ENCODE measurements at places on chromosomes 3 and 15.

DNA sequence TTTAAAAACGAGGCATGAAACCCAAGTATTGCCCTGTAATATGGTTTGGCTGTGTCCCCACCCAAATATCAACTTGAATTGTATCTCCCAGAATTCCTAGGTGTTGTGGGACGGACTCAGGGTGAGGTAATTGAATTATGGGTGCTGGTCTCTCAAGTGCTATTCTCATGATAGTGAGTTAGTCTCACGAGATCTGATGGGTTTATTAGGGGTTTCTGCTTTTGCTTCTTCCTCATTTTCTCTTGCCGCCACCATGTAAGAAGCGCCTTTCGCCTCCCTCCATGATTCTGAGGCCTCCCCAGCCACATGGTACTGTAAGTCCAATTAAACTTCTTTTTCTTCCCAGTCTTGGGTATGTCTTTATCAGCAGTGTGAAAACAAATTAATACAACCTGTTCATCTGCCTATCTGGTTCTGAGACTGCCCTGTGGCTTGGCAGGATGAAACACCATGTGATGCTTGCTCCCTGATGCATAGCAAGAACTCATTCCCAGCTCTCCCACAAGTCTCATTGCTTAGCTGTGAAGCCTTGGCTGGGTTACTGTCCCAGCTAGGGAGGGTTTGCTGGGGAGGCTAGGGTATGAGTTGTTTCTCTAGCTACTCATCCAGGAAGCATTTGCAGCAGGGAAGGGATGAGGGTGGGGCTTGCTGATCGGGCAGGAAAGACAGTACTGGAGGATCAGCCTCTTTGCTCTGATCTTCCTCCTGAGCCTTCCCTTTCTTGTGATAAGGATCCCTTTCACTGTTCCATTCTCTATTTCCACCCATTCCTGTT is 3.7 kb upstream of the SQOR start:
- peak; percentile 97 for DNase-seq

DNA sequence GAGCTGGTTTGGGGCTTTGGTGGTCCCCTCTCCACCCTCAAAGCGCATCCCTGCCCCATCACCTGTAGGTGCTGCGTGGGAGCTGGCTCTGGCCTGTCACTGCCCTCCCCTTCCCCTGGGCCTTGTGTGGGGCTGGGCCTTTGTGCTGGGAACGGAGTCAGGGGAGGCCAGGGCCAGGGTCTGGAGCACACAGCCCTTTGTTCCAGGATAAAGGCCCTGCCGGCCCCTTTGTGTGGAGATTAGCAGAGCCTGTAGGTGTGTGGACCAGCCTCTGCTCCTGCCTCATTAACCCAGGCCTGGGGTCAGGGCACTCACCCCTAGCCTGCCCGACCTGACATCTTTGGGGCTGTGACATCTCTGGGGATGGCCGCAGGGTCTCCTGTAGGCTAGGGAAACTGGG is 8.9 kb downstream of the EPHB3 start:
- DNase-seq, result no peak

DNA sequence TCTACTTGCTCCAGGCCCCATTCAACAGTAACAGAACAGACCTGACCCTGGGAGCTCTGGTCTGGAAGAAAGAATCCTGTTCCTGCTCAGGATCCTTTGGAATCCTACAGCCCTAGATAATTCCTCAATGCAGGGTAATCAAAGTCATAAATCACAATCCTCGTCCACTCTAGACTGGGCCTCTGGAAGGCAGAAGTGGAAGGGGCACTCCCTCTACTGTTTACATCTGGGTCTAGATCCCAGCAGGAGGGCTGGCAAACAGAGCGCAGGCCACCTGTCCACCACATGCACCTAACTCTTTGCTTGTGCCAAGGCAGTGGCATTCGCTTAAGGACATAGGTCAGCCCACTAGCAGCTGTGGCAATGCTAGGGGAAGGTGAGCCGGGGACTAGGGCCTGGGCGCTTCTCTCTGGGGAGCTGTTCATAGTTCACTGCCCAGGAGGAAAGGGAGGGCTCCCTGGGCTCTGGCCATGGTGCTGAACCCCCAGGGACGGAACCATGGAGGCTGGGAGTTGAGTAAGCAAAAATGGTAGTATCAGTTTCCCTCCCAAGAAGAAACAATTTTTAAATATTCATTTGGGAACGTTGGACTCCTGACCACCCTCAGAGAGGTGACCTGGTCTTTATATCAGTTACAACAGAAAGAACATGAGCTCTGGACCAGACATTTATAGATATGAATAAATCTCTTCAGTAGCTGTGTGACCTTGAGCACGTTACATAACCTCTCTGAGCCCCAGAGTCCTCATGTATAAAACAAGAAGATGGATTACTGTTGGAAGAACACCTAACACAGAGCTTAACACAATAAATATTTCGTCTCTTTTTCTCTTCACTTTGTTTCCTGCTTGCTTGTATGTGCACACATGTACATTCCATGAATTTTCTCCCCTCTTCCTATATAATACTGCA is 90.2 kb downstream of the NTRK3 start:
- DNase-seq, result no peak

GRCh38 chr3:197847866-197848401 is 56.9 kb downstream of the LRCH3 start:
- DNase-seq, result no peak

DNA sequence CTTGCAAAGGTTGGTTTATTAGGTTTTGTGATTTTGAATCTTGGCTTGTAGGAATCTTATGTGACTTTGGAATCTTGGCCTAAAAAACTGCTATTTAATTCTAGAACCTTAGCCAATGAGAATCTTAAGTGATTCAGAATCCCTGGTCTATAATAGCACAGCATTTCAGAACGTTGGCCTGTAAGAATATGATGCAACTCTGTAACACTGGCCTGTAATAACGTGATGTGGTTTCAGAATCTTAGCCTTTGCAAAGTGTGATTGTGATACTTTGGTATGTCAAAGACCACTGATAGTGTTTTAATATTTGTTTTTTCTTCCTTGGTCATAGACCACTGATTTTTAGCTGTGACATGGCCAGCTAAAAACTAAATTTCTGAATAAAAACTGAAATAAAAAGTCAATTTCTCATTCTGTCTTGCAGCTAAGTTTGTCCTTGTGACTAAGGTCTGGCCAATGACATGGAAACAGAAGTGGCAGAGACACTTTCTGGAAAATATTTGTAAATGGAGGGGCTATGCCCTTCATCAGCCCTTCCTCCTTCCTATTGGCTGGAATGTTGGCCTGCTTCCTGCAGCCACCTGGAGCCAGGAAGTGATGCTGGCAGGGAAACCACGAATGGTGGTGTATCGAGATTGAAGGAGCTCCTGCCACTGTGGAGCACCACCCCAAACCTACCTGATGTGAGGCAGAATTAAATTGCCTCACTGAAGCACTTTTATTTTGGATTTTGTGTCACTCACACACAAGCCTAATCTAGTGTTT is 42.3 kb upstream of the CORO2B start:
- no peak for DNase-seq

DNA sequence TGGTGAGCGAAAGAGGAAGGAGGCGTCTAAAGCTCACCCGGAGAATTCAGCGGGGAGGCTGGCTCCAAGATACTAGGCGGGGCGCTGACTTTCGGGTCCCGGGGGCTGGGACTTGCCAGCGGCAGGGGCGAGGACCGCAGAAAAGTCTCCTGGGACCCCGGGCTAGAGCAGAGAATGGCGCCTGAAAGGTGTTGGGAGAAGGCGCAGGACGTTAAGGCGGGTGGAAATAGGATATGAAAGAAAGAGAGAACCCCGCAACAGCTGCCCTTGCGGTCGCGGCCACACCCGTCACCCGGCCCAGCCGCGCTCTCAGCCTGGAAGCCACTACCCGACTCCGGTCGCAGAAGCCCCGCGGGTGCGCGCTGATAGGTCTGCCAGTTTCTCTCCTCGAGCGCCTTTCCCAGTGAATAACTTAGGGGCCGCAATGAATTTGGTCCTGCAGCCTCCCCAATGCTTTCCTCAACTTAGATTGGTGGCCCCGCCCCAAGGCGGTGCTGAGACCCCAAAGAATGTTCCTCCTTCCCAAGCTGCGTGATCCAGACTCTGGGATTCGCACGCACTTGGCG is 604 bp downstream of the LTK start:
- DNase-seq, result no peak

DNA sequence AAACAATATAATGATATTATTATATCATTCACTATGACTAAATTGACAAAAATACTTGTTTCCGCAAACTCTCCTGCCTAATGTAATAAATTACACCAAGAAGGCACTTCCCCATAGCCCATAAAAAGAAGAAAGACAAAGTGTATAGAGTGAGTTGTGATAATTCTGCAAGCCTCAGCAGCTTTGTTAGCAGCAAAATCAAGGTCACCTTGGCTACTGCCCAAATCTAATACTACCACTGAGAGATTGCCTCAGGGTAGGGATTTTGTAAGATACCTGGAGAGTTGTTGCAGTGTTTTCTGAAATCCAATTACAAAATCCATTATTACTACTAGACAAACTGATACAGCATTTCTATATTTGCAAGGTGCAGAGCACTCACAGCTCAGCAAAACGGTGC is 503.5 kb downstream of the FGF12 start:
- no peak for DNase-seq

DNA sequence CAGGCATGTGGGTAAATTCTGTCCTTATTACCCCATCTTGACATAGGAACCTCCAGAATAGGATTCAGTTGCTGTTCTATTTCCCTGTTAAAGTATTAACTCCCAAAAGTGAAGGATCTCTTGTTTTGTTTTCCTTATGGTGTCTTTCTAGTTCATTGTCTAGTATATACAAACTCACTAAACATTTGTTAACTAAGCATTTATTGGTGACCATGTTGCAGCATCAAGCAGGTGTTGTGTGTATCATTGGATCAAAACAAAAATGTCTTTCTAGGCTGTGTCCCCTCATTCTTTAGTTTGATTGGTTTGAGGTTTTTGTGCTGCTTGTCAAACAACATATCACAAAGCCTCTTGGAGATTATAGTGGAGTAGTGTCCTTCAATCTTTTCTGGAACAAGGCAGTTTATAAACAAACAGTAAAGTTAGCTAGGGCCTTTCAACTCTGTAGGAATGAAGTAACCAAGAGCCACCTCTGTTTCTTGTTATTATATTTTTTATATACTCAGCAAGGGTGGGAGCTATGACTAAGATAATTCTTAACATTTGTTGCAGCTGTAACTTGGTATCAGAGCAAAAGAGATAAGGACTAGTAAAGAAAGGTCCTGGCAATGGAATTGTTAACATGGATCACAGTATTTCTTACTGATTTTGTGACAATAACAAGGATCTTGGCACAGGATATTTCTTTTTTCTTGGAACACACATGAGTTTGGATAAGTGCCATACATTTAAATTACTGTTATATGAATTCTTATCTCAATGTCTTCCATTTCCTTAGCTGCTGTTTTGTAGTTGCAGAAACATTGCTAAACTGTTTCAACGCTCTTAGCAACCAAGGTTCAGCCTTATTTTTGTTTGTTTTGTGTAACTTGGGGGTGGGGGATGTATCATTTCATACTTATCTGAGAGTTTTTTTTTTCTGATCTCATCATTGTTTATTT is 49.3 kb downstream of the TMOD3 start:
- no peak for DNase-seq

GRCh38 chr15:56222302-56222701 is 21.4 kb downstream of the RFX7 start:
- no peak for DNase-seq

DNA sequence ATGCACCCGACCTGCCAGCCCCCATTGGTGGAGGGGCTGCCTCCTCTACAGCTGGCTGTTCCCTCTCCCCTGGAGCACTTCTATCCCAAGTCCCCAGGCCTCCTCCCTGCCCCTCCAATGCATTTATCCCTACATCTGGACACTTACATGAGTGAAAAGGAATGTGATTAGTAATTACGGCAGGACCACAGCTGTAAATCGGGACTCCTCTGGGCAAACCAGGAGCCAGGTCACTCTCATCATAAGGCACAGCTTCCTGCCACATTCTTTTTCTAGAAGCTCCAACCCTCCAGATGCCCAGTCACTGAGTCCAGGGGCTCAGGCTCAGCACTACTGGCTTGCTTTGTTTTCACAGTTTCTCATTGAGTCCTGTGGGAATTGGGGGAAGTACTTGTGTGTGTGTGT is 54.3 kb downstream of the IL20RB start:
- DNase-seq, result no peak

GRCh38 chr15:27324886-27325615 is 354.1 kb downstream of the GABRG3 start:
- DNase-seq, result peak; percentile 41

DNA sequence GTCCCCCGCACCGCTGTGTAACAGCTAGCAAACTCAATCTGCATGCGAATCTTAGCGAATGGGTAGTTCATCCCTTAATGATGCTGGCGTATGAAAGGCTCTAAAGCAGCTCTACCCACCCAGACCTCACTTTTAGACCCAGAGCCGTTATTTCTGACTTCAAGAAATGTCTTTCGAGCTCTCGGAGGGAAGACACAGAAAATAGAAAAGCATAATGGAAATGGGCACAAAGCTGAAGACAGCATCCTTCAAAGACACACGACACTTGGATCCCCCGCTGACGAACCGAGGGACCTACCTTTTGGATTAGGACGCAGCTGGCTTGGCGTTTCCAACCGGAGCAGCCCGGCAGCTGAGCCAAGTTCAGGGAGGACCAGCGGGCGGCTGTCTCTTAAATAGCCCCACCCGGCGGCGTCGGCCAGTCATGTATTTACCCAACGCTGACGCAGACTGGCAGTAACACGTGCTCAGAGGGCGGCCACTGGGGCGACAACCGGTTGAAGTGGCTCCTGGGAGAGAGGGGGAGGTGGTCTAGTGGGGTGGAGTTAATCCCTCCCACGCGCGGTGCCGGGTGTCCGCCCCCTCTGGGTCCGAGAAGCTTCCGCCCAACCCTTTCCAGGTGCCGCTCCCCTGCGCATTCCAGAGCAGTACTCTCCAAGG is 1.5 kb downstream of the CCK start:
- DNase-seq, result no peak

DNA sequence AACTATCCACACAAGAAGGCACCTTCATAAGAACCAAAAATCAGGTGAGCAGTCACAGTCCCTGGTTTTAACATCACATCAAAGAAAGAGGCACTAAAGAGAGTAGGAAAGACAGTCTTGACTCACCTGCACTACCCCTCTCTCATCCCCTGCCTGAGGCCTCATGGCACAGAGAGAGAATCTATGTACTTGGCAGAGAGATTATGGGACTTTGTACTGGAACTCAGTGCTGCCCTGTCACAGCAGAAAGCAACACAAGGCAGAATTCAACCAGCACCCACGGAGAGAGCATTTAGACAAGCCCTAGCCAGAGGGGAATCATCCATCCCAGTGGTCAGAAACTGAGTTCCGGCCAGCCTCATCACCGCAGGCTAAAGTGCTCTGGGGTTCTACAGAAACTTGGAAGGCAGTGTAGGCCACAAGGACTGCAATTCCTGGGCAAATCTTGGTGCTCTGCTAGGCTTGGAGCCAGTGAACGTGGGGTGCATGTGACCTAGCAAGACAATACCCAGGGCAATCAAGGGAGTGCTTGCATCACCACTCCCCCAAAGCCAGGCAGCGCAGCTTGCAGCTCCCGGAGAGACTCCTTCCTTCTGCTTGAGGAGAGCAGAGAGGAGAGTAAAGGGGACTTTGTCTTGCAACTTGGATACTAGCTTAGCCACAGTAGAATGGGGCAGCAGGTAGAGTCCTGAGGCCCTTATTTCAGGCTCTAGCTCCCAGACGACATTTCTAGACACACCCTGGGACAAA is 8.5 kb upstream of the RUVBL1 start:
- no peak for DNase-seq

GRCh38 chr15:31605467-31605931 is 278.9 kb downstream of the KLF13 start:
- no peak for DNase-seq

GRCh38 chr3:129304146-129304961 is 25.7 kb downstream of the HMCES start:
- DNase-seq, result no peak
